NCI-H69 (cell line): ENCODE measurements at places on chromosomes 13 and 19.

DNA sequence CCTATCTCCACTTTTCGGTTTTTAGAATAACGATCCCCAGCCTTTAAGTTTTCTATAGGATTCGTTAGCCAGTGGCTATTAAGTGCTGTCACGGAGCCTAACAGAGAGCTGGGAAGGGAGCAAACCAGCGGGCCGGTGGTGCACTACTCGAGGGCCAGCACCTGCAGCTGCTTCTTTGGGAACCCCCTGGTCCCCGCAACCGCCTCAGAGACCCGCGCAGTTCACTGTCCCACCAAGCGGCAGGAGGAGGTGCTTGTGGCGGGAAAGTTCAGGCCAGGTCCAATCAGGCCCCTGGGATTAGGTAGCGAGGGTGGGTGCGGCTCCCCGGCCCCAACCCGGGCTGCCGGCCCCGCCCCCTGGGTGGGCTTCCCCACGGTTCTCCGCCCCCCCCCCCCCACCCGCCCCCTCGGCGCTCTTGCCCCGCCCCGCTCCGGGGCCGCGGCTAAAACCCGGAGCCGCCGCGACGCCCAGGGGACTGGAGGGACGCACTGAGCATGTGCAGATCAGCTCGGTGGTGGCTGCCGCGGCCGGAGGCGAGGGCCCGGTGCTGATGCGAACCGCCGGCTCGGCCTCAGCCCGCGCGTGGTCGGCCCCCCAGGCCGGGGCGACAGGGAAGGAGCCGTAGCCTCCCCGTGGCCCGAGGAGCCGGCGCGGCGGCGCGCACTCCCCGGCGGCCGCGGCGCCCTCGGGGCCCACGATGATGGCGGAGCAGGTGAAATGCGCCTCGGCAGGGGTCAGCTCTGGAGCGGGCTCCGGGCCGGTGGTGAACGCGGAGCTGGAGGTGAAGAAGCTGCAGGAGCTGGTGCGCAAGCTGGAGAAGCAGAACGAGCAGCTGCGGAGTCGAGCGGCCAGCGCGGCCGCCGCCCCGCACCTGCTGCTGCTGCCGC, at the start of gene SLAIN1:
Gene SLAIN1, plus strand, starts transcription at position 471 of the 887 bp plus-strand sequence. Its CDS starts 227 bp downstream, at position 698.
- DNase-seq = peak; percentile 92

DNA sequence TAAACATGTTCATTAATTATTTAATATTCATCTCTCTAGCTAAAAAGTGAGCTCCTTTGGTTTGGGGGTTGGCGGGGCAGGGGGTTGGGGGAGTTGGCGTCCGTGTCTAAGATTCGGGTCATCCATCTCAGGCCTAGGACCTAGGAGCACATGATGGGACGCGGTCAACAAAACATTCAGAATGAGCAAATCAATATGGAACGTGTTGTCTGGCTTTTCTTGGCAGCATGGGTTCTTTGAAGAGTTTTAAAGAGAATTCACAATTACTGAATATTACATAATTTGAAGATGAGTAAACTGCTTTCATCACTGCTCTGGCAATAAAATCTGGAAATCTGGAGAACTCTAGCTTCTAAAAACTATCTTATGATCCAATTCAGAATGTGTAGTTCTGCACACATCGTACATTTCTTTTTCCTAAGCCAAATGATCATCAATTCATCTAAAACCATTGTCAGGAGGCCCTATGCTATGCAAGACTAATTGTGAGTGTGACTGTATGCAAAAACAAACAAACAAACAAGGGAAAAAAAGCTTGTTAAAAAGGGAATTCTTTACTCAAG, 5.4 kb upstream of the ARGLU1 start:
- no peak for DNase-seq

GRCh38 chr13:94056362-94056990, 423.0 kb downstream of the DCT start:
- no peak for DNase-seq

GRCh38 chr13:51453207-51453958, 547 bp upstream of the INTS6 start:
- DNase-seq = peak; percentile 88

DNA sequence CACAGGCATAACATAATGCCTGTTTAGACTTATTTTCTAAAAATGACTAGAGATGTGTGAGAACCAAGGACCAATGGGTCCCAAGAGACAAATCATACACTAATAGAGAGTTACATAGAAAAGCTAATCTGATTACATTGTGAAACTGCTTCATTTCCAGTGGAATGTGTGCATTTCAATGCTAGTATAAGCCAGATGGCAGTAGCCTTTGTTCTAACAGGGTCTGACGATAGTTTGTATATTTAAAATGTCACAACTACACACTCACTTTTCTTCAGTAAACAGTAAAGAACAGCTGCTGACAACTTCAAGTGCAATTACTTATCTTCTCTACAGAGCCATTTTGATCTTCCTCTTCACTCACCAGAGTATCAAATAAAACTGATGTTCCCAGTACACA, 4.3 kb upstream of the SLITRK5 start:
- DNase-seq = peak; percentile 80

- no peak for DNase-seq
Measured at GRCh38 chr19:17061691-17062090, 13.6 kb downstream of the HAUS8 start.

DNA sequence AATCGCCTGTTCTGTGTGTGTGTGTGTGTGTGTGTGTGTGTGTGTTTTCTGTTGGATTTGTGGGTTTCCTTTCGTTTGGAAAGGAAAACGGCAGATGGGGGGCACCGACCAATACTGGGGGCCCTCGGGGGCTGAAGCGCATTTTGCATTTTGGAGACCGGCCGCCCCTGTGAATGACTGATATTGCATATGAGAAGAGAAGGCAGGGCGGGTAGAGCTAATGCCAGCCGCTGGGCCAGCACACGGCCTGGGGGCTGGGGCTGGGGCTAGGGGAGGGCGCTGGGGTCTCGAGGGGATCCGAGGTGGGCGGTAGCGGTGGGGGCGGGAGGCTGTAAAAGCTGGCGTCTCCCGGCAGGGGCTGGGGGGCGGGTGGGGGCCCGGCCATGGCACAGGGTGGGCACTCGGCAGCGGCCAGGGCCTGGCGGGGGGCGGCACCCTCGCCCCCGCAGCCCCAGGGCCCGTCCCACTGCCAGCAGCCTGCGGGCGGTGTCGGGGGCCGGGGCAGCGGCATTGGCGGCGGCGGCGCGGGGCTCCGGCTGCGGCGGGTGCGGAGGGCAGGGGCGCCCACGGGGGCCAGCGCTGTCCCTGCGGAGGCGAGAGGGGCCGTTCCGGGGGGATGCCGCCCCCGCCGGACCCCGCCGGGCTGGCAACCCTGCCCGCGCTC, 11.2 kb downstream of the ANO8 start:
- DNase-seq = no peak

GRCh38 chr13:74040200-74040599, 94.0 kb downstream of the KLF12 start:
- DNase-seq = peak; percentile 65

DNA sequence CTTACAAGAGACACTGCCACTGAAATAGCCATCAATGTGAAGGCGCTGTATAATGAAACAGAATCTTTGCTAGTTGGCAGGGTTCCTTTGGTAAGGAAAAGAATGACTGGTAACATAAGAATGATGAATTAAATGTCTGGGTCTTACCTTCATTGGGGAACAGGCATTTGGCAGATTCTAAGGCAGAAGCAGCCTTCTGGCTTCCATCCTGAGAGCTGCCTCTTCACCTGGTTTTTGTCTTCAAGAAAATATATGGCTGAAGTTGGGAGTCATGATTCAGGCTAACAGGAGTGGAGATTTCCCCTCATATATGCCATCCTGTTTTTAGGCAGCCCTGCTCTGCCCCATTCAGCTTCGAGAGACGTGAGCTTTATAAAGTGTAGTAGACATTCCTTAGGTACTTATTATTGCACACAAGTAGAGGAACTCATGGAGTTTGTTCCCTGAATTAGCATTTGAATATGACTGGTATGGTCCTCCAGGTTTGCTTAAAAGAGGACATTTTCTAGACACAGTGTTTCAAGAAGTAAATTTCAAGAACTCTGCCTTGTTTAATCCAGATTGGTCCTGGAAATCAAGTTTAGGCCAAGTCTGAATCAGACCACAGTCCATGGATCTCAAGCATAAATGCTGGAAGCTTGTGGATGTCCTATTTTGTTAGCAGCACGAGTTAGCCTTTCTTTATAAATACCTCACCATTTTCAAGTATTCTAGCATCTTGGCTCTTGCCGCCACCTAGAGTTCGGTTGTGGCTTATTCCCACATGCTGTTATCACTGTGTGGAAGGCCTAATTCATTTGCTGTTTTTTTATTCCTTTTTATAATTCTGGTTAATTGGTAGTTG, 56.2 kb upstream of the AKAP11 start:
- DNase-seq = peak; percentile 28
